Globus pallidus (tissue), 1 donor: ENCODE measurements at places on chromosomes 16 and 17.

DNA sequence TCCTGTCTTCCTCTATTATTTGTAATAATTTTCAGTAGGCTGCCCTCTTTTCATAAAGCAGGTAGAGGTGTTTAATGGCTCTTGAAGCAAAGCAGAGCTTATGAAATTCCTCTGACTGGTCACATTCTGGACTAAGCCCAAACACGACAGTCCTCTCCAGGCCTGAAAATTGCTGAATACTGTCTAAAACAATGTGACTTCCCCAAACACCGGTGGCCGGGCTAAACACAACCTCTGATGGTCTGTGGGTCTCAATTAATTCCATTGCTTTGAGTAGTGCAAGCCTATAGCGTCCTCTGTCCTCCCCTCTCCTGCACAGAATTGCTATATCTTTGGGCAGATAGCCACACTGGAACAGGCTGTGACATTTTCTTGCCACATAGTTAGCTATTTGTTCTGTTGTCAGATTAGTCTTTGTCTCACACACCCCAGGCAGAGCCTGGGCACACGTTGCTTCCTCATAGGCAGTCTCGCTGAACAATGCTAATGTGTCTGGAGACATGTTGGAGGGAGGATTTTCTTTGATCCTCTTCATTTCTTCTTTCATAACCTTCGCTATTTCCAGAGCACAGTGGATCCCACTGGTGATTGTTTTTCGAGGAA is 10.8 kb upstream of the SLFN12L start:
- peak; percentile 23 for DNase-seq

GRCh38 chr17:64081802-64082799 is 47.8 kb downstream of the ERN1 start:
- DNase-seq: no peak

DNA sequence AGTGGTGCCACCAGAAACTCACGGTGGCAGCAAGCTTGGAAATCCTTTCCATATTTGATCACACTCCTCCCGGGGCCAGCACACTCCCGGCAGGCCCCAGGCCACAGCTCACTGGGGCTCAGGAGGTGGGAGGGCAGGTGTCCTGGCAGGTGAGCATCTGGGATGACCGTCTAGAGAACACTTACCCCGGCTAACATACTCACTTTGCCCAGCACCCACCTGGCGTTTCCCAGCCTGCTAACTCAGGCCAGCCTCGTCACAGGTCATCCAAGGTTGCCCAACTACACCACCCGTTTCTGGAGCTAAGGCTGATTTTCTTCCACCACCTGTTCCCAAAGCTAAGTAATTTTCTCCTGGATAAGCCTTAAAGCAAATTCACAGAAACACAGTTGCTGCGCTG is 24.9 kb downstream of the FBXO31 start:
- DNase-seq: no peak

- DNase-seq: no peak
Measured at GRCh38 chr16:70646260-70647241, at the start of gene IL34. Gene IL34 (plus strand): TSS chr16:70646559. CDS start chr16:70646948, 389 bp downstream.
